ENCODE measurements at places on chromosomes 16 and 17.

- no peak for DNase-seq
Measured at GRCh38 chr17:64113006-64113405, 16.9 kb downstream of the ERN1 start.

DNA sequence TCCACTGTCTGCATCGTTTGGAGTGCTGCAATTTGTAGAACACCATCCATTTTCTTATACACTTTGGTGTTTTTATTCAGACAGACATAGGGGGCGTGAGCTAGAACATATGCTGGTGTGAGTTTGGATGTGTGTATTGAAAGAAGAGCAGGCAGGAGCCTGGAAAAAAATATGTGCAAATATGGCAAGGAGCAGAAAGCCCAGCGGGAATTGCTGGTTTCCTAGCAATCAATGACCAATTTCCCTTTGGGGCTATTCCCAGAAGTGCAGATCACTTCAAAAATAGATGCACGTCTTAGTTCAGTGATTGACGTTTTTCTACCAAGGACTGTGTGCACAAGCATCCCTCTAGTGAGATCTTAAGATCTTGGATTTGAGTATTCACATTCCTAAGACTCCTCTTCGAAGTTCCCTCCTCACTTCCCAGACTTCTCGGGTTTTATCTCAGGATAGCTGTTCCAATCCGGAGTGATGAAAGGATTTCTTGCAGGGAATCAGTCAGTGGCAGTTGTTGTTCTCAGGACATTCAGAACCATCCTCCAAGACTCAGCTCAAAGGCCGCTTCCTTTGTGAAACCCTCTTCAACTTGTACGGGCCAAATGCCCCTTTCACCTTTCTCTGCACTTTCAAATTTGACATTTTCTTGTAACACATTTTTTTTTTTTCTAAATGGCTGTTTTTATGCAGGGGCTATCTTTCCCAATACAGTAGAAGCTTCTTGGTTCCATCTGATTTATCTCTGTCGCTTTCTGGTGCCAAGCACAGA, 268.7 kb upstream of the ASIC2 start:
- DNase-seq = no peak

DNA sequence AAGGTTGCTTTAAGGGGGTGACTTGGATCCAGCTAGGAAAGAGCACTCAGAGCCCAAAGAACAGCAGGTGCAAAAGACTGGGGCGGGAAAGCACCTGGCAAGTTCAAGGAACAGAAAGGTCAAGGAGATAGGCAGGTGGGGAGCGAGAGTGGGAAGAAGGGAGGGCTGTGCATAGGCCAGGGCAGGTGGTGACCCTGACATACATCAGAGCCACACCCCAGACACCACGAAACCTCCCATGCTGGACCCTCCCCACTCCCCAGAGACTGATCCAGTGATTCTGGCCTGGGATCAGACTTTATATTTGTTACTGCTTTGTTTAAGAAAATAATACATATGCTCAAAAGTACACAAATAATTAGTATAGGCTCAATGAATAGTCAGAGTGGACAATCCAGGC, 48.5 kb upstream of the RBFOX3 start:
- no peak for DNase-seq

- DNase-seq = no peak
Measured at GRCh38 chr16:14579266-14579665, 50.8 kb downstream of the PARN start.

DNA sequence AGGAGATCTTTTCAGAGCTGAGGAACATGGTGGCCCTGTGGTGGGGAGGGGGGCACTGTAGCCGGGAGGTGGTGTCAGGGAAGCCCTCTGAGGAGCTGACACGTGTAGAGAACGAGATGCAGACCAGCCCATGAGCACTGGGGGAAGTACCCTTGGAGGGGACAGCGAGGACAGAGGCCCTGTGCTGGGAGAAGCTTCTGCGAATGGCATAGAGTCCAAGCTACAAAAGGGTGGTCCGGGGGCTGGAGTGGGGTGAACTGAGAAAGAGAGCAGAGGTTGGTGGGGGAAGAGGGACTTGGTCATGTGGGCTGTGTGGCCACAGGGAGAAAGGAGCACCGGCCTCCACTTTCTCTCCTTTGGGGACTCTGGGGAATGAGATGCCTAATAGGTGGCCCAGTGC, 270.8 kb downstream of the CBLN1 start:
- no peak for DNase-seq

DNA sequence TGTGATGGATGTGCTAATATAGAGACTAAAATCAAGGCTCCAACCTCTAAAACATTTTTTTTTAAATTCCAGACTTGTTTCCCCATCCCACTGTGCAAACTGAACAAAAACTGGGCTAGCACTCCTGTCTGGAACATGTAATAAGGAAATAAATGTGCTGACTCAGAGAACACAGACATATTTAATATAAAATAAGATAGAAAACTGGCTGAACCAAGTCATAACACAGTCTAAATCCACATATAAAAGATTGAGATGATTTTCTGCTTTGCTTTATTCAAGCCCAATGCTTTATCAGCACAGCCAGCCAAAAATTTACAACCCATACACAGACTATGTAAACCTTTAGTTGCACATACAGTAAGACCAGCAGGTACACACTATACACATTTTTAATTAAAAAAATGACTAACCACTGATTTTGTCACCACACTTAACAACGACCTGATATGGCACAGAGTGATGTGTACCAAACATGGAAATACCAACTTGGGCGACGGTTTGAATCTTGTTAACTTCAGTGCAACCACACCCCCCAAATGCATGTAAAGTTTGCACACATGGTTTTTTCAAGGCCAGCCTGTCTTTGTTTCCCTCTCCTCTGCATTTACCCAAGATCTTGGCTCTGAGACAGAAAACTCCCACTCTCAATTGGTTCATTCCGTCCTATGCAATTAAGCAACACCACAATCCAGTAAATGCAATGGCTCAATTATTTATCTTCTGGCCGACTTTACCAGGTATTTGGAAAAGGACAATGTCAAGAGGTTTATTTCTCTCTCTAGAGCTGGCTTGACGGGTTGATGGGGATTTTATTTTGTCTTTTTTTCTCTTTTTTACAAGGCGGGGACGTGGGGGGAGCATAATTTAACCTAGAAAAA, 1.2 kb downstream of the STAT3 start:
- DNase-seq = no peak

DNA sequence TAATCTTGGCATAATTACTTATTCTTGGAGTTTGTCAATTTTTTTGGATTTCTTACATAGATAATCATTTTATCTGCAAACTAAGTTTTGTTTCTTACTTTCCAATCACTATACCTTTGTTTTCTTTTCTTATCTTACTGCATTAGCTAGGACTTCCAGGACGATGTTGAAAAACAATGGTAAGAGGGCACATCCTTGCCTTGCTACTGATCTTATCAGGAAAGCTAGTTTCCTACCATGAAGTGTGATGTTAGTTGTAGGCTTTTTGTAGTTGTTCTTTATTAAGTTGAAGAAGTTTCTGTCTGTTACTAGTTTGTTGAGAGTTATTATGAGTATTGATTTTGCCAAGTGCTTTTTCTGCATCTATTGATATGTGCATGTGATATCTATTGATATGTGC, 31.0 kb downstream of the CDH13 start:
- DNase-seq = no peak

DNA sequence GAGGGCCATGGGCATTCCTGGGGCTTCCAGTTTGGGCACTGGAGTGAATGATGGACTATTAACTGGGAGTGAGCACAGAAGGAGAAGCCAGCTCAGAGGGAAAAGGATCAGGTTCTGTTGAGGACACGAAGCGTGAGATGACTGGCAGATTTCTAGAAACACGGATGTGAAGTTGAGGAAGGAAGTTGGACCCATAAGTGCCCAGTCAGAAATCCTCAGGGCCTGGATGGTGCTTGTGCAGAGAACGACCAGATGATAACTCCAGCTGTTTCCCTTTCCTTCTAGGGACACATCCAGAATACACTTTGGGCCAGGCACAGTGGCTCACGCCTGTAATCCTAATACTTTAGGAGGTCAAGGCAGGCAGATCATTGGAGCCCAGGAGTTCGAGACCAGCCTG, 23.3 kb upstream of the ANKRD40CL start:
- no peak for DNase-seq

- no peak for DNase-seq
Measured at GRCh38 chr16:1963806-1964505, 670 bp downstream of the RPS2 start.

DNA sequence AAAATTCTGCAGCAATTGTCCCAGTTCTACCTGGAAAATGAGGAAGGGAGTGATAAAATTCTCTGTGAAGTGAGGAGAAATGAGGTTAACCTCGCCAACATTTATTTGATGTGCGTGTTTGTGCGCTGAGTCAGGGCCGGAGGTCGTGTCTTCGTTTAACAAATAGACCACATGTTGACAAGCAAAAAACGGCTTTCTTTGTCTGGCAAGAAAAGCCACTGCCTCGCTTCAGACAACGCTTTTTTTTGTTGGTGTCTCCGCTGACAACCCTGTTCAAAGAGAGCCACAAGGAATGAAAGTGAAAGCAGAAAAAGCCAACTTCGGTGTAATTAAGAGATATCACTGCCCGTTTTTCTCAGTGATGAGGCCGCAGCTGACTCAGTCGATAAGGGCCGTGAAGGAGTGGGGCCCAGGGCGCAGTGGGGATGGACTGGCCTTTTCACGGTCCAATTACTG, 510.6 kb downstream of the CDH13 start:
- no peak for DNase-seq

All from HS-5 (cell line).